ENCODE measurements at places on chromosomes 16 and 17. TPM values are rescaled to one million over a fixed set of nuclear protein-coding genes. Genes with fewer than 3 reads are reported as not detected.

Gene CYBA
- total RNA-seq: 169 TPM

Gene CMTM1
- 7.5 TPM for total RNA-seq

- no peaks in the 10 kb centered on the region for H3K4me1 ChIP-seq
- H3K27me3 ChIP-seq: no peaks in the 10 kb centered on the region
- no peak overlapping the region for H3K27ac ChIP-seq
- no peak for DNase-seq
- H3K36me3 ChIP-seq: no peaks in the 10 kb centered on the region
These were observed 69.8 kb downstream of the TMEM100 start for GRCh38 chr17:55652825-55653224.

- H3K36me3 ChIP-seq: no peaks in the 10 kb centered on the region
- H3K27me3 ChIP-seq: no peaks in the 10 kb centered on the region
- H3K27ac ChIP-seq: no peak overlapping the region
- DNase-seq: no peak
These were observed 3.8 kb upstream of the VAC14 start for GRCh38 chr16:70804734-70805169.

Gene OR1A2
- not detected for total RNA-seq

- no peaks in the 10 kb centered on the region for H3K36me3 ChIP-seq
- no peak overlapping the region for H3K4me3 ChIP-seq
- no peak for DNase-seq
- no peak overlapping the region for H3K27ac ChIP-seq
- no peaks in the 10 kb centered on the region for H3K27me3 ChIP-seq
These were observed 672.4 kb downstream of the CDH11 start for GRCh38 chr16:64449506-64449905.
